ENCODE measurements at places on chromosomes 7 and 10.

- no peak overlapping the region for H3K27ac ChIP-seq
- H3K4me3 ChIP-seq: no peak overlapping the region
- H3K27me3 ChIP-seq: no peaks in the 10 kb centered on the region
Measured at GRCh38 chr7:113015034-113015645, 71.5 kb downstream of the GPR85 start.

GRCh38 chr10:29517352-29517923 lies 117.3 kb downstream of the SVIL start:
- no peaks in the 10 kb centered on the region for H3K27me3 ChIP-seq
- DNase-seq: no peak
- no peak overlapping the region for H3K27ac ChIP-seq

DNA sequence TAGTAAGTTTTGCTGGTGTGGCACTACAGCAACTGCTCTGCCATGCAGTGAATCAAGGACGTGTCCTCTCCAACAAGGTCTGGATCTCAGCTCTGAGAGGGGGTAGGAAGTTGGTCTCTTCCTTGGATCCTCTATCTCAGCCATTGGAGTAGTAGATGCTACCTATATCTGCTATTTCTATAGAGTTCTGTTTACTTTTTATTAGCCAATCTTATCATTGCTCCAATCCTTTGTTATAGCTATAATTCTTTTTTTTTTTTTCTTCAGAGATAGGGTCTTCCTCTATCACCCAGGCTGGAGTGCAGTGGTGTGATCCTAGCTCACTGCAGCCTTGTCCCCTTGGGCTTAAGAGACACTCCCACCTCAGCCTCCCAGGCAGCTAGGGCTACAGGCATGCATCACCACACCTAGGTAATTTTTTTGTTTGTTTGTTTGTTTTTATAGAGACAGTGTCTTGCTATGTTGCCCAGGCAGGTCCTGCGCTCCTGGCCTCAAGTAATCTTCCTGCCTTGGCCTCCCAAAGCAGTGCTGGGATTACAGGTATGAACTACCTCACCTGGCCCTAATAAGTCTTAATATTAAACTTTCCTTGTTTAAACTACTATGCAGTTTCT lies 155.2 kb upstream of the ASAH2 start:
- H3K27me3 ChIP-seq: no peaks in the 10 kb centered on the region
- no peaks in the 10 kb centered on the region for H3K36me3 ChIP-seq
- H3K27ac ChIP-seq: no peak overlapping the region
- no peak for DNase-seq
- no peaks in the 10 kb centered on the region for H3K4me1 ChIP-seq

DNA sequence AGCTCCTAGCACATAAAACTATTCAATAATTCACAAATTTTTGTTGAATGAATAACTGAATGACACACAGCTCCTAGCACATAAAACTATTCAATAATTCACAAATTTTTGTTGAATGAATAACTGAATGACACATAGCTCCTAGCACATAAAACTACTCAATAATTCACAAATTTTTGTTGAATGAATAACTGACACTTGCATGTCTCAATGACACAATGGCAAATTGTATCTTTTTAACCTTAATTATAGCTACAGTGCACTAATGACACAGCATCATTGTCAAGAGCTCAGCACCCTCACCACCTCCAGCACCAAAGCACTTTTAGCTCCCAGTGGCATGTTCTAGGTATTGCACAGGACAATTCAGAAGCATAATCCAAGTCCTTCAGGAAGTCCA lies 131.6 kb downstream of the PDE1C start:
- H3K36me3 ChIP-seq: no peaks in the 10 kb centered on the region
- no peak for DNase-seq
- H3K27me3 ChIP-seq: no peaks in the 10 kb centered on the region
- no peak overlapping the region for H3K27ac ChIP-seq

- no peaks in the 10 kb centered on the region for H3K4me1 ChIP-seq
- H3K4me3 ChIP-seq: no peak overlapping the region
- DNase-seq: no peak
- no peaks in the 10 kb centered on the region for H3K27me3 ChIP-seq
Measured at GRCh38 chr10:61786728-61787127, 114.8 kb upstream of the ARID5B start.

- no peak overlapping the region for H3K27ac ChIP-seq
- no peak for DNase-seq
Measured at GRCh38 chr7:147670759-147671158, 919.8 kb upstream of the C7orf33 start.

GRCh38 chr7:47518827-47519226 lies 63.1 kb downstream of the TNS3 start:
- H3K27ac ChIP-seq: no peak overlapping the region
- H3K27me3 ChIP-seq: no peaks in the 10 kb centered on the region
- H3K36me3 ChIP-seq: no peaks in the 10 kb centered on the region
- H3K4me3 ChIP-seq: no peak overlapping the region
- DNase-seq: no peak

DNA sequence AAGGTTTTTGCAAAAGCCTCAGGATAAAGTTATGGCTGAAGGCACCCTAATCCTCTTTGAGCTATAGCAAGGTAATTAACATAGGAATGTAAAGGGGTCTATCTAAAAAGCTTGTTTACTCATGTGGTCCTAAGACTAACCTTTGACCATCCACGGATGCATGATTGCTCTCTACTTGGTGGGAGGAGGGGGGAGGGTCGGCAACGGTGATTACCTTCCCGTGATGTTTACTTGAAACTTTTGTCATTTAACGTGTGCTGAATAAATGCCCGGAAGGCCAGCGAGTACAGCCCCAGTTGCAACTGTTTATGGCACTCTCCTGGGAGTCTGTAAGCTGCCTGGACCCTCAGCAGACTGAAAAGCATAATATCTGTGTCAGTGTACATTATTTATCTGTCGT lies 78.9 kb upstream of the GPR22 start:
- H3K4me3 ChIP-seq: no peak overlapping the region
- H3K27me3 ChIP-seq: no peaks in the 10 kb centered on the region
- DNase-seq: no peak
- no peaks in the 10 kb centered on the region for H3K4me1 ChIP-seq
- no peaks in the 10 kb centered on the region for H3K36me3 ChIP-seq
- no peak overlapping the region for H3K27ac ChIP-seq

DNA sequence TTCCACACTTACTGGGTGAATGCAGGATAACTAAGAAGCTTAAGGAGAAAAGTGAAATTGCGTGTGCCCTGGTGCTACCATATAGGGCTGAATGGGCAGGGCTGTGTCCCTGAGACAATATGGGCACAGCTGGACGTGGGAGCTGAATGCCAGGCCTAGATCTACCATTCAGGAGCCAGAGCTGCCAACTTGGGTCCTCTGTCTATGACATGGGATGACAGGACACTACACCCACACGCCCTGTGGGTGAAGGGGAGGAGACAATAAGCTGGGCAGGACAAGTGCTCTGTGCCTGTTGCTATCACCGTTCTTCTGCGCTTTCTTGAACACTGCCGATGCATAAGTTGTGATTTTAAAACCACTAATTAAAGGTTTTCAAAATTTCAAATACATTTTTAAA lies 293.9 kb downstream of the TNS3 start:
- H3K27me3 ChIP-seq: no peaks in the 10 kb centered on the region
- DNase-seq: no peak
- H3K27ac ChIP-seq: no peak overlapping the region
- H3K4me3 ChIP-seq: no peak overlapping the region

GRCh38 chr10:79299397-79300241 lies 47.6 kb upstream of the PPIF start:
- H3K4me1 ChIP-seq: peaks cover 5% of the 10 kb centered on the region
- peaks cover 70% of the 10 kb centered on the region for H3K36me3 ChIP-seq
- H3K4me3 ChIP-seq: no peak overlapping the region
- H3K27me3 ChIP-seq: no peaks in the 10 kb centered on the region

Data from CD4-positive, alpha-beta T cell (primary cell).